Renal cortex interstitium (tissue), 15 donors: ENCODE measurements at places on chromosomes 1 and 21.

- DNase-seq = no peak
Measured at GRCh38 chr1:22053861-22054770, 1.6 kb downstream of the CDC42 start.

DNA sequence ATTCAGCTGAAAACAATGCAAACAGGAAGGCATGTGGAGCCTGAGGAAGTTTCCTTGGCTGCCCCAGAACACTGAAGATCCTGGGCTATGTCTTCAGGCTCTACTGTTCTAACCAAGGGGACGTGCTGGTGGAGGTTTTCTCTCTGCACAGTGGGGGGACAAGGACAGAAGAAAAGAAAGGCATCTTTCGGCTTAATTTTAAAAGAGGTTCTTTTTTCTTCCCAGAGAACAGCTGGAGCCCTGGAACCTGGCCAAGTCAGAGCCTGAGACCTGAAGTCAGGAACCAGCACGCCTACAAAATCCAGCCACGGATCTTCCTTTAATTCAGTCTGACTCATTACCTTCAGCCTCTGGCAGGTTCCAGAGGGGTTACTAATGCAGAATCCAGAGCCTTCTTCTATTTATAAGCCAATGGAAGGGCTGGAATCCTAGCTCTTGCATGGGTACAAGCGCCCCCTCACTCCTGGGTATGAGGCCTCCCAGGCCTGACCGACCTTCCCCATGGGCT is 19.8 kb downstream of the CTNNBIP1 start:
- DNase-seq = no peak

DNA sequence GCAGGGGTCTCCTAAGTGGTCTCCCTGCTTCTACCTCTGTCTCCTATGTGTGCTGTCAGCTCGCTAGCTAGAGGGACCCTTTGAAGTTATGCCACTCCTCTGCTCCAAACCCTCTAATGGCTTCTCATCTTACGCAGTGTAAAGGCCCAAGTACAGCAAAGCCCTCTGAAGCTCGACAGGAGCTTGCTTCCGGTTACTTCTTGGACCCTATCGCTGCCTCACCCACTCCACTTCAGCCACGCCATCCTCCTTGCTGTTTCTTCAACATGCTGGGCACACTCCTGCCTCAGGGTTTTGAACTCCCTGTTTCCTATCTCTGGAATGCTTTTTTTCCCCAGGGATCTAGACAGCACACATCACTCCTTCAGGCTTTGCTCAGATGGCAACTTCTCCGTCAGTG is 102.3 kb upstream of the F3 start:
- DNase-seq = no peak

DNA sequence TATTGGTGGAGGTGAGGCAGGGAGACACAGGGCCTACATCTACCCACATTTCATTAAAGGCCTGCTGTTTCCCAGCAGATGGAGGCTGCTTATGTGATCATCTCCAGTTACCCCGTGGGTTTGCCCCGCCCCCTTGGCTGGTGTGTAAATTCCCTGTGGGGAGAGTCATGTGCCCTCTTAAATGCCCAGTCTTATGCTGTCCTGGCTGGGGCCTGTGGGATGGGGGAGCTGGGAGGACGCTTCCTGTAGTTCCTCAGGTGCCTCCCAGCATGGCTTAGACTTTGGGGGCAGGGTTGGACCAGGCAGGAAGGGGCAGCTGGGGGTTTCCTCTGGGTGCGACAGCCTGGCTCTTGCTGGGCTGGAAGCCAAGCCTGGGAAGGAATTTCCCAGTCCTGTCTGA is 15.5 kb upstream of the CITED4 start:
- DNase-seq = no peak

- no peak for DNase-seq
Measured at GRCh38 chr1:70467531-70467930, 56.5 kb downstream of the CTH start.

- DNase-seq = no peak
Measured at GRCh38 chr1:147762233-147763024, 2.0 kb upstream of the GJA5 start.

- no peak for DNase-seq
Measured at GRCh38 chr1:58469476-58469875, 77.0 kb downstream of the OMA1 start.

DNA sequence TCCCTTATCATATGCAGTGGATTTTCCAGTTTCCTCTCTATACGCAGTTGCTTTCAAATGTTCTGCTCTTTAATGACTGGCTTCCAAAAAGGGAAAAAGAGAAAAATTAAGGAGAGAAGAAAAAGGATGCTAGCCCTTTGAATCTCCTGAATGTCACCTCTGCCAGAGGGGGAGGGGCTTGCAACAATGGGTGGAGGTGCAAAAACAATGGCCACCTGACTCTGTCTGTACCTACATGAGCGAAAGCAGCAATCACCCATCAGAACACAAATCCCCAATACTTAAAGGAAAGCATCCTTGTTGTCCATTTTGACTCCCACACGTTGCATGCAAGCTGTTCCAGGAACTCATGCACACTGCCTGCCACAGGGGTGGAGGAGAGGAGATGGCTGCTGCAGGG is 61.2 kb downstream of the CCDC30 start:
- no peak for DNase-seq

- no peak for DNase-seq
Measured at GRCh38 chr1:172870901-172871606, 179.7 kb downstream of the TNFSF18 start.

- DNase-seq = no peak
Measured at GRCh38 chr1:94912263-94913184, 14.4 kb downstream of the CNN3 start.

DNA sequence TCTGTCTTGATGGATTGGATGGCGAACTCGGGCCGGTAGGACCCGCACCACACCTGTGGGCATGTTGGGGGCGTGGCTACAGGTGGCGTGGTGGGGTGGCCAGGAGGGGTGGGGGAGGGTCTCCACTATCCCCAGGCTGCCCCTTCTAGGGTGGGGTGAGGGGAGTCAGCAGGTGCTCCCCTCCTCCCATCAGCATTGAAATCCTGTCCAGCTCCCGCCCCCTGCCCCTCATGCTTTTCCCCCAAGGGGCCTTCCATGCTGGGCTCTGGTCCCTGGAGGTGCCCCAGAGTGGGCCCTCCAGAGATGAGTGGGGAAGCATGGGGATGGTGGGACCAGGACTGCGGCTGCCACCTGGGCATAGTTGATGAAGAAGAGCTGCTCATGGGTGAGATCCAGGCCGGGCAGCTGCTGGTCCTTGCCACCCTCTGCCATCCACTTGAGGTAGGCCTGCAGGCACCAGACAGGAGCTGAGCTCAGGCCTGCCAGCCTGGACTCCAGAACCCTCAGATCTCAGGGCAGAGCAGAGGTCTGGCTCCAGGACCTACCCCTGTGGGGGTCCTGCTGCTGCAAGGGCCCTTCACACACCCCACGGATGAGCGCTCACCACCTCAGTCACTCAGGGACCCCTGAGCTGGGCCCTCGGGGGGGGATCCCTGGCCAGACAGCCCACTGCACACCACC is 5.1 kb downstream of the PRXL2B start:
- DNase-seq = no peak

DNA sequence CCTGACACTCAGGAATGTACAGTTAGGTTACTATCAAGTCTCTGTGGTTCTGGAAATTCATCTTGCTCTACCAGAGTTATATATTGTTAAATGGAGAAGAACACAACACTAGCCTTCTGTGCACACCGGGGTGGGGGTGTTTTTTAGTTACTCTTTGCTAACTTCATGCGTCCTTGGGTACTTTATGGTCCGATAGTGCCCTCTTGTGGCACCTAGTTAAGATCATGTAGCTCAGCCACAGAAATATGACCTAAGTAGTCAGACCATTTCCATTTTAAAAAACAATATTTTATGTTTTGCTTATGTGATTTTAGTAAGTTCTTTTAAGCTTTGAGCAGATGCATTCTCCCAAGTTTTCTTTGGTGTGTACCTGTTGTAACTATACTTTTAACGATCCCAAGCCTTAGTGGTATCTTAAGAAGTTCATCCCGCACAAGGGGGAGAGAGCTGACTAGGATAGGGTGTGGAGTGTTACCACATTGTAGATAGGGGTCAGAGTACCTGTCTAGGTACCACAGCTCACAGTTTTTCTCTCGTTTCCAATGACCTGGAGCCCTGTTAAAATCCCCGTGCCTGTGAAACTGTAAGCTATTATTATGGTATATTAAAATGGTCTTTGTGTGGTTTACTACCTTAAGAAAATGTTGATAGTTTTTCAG is 20.6 kb upstream of the SH3D21 start:
- peak; percentile 85 for DNase-seq

DNA sequence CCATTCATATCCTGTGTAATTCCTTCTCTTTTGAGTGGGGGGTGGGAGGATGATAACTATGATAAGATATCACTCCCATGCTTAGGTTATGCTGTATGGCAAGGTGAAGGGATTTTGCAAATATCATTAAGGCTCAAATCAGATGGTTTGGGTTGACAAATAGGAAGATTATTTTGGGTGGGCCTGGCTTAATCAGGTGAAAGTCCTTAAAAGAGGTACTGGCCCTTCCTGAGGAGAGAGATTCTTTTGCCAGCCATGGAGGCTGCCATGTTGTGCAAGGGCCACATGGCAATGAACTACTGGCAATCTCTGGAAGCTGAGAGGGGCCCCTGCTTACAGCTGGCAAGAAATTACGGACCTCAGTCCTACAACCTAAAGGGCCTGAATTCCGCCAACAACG is 174.6 kb upstream of the FOXD3 start:
- DNase-seq = no peak

GRCh38 chr1:101483982-101484688 is 247.3 kb downstream of the S1PR1 start:
- DNase-seq = peak; percentile 12

GRCh38 chr1:168729405-168729802 is 398 bp upstream of the DPT start:
- no peak for DNase-seq

- DNase-seq = no peak
Measured at GRCh38 chr1:230686747-230687146, 27.2 kb downstream of the AGT start.

GRCh38 chr21:36698981-36699545 is at the start of gene SIM2:
Gene SIM2, plus strand, starts transcription at chr21:36699115. Its CDS starts 632 bp downstream, at chr21:36699747.
- DNase-seq = no peak

- DNase-seq = no peak
Measured at GRCh38 chr1:91752324-91752723, 133.6 kb downstream of the TGFBR3 start.

- peak; percentile 9 for DNase-seq
Measured at GRCh38 chr21:26909972-26910371, 56.9 kb downstream of the ADAMTS5 start.

GRCh38 chr1:169753549-169753948 is 19.7 kb upstream of the SELE start:
- DNase-seq = no peak

GRCh38 chr1:208467151-208467780 is 223.1 kb upstream of the PLXNA2 start:
- no peak for DNase-seq

DNA sequence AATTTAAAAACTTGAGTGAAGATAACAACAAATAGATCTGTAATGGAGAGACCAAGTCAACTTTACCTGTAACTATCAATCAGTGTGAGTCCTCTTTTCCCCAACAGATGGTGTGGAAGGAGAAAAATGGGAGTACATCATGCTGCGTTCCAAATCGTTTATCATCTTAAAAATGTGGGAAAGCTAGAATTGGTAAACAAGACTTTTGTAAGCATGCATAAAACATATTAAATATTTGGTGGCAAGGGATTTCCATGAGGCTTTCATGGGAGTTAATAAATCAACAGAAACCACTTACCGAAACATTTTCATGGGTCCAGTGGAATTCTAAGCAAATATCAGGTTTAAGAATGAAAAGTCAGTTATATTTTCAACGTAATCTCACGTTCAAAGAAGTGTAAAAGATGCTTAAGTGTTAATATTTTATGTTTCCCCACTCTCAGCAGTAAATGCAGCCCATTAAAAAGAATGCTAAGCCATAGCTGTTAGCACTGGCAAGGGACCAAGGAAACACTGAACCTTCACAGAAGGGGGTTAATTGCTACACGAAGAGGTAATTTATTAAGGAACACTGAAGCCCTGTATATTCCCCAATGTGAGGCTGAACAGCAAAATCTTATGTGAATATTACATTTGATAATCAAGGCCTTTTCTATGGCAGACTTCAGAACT is 117.0 kb downstream of the ZC3H11B start:
- DNase-seq = no peak

DNA sequence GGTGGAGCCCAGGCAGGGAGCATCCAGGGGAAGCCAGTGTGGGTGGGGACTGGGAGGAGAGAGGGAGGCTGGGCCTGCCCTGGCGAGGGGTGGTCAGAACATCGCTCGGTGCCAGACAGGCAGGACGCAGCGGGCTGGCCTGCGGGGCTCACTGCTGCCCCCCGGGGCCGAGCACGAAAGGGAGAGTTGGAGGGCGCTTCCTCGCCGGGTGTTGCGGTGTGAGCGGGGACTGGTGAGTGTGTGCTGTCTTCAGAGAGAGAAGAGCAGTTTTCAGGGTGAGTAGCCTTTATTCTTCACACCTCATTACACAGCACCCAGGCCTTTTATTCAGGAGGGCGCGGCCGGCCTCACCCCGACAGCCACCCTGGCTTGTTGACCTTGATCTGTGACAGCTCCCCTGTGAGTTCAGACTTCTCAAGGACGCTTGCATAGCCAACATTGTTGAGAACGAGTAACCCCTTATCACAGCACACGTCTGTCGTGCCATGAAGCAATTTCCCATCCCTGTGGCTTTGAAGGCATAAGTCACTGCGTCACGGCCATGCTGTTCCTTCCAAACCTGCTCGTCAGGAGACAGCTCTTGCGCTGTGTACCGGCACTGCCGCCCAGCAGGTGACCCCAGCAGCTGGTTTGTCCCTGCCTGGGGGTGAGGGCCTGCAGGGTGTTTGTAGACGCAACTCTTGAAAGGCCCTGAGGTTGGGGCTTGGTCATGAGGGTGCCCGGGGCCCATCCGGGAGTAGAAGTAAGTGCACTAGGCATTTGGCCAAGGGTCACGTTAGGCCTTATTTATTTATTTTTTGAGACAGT is 54.6 kb downstream of the PRKCZ start:
- DNase-seq = no peak

- DNase-seq = no peak
Measured at GRCh38 chr1:64133036-64133435, 70.4 kb upstream of the UBE2U start.

GRCh38 chr1:212162635-212163034 is 122.6 kb upstream of the PPP2R5A start:
- DNase-seq = no peak

DNA sequence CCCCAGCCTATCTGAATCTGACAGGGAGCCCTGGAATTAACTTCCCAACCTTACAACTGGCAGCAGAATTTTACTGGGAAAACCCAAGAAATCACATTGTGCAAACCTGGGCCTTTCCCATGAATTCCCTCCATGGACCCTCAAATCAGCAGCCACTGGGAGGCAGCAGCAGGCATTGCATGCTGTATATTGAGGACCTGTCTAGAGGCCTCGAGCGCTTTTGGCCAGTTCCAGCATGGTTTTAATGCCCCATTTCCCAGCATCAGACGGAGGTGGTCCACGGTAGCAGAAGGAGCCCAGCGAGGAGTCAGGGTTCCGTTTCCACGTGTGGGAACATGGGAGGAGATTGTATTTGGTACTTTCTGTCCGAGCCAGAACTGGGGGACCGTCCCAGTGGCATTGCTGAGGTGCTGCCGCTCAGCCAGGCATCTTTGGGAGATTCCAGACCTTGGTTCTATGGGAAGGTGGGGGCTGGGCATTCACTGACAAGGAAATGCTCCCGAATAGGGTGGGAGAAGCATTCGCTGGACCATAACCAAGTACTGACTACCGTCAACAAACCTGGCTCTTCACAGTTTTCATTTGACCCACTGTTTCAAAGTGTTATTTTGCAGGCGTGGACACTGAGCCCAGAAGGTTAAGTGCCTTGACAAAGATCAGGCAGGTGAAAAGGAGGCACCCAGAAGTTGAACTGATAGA is 15.9 kb downstream of the BMP8A start:
- DNase-seq = no peak
